ENCODE measurements at places on chromosomes 12 and 14. TPM values are rescaled to one million over a fixed set of nuclear protein-coding genes. Genes with fewer than 3 reads are reported as not detected.

GRCh38 chr12:65741656-65742017, 82.6 kb upstream of the HMGA2 start:
- H3K4me1 ChIP-seq: no peaks in the 10 kb centered on the region
- no peaks in the 10 kb centered on the region for H3K27me3 ChIP-seq
- peak; percentile 2 for DNase-seq
- peak overlapping the region; percentile 33 for H3K4me3 ChIP-seq
- no peak overlapping the region for H3K27ac ChIP-seq

CMA1 gene
- 0.56 TPM for total RNA-seq

- no peaks in the 10 kb centered on the region for H3K4me1 ChIP-seq
- H3K36me3 ChIP-seq: no peaks in the 10 kb centered on the region
- H3K27me3 ChIP-seq: no peaks in the 10 kb centered on the region
- no peak overlapping the region for H3K27ac ChIP-seq
- no peak overlapping the region for H3K4me3 ChIP-seq
Measured at GRCh38 chr12:21891751-21892217, 49.4 kb downstream of the ABCC9 start.

GRCh38 chr14:98210045-98210672, 1061.8 kb downstream of the BCL11B start:
- H3K36me3 ChIP-seq: no peaks in the 10 kb centered on the region
- peak overlapping the region; percentile 83 for H3K27ac ChIP-seq
- peaks cover 82% of the 10 kb centered on the region for H3K4me1 ChIP-seq

LGALS3 gene
- total RNA-seq: 49.4 TPM

A2ML1 gene
- total RNA-seq: not detected

DNA sequence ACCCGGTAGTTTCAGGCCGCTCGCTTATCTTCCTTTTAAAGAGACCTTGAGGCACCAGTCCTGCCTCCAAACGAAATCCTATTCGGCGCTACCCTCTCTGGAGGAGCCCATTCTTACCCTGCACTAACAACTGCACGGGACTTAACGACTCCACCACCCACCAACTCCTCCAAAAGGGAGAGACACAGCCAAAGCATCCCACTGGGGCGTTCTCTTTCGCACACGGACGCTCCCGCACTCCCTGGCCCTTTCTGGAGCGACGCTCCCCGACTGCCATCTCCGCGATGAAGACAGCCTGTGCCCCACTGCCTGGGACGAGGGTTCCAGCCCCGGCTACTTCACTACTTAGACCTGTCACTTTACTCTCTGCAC, 650 bp downstream of the GALC start:
- H3K4me3 ChIP-seq: peak overlapping the region; percentile 62
- peaks cover 16% of the 10 kb centered on the region for H3K4me1 ChIP-seq
- peak overlapping the region; percentile 94 for H3K27ac ChIP-seq
- no peaks in the 10 kb centered on the region for H3K36me3 ChIP-seq
- DNase-seq: no peak

IL22 gene
- not detected for total RNA-seq

- H3K27me3 ChIP-seq: no peaks in the 10 kb centered on the region
- H3K36me3 ChIP-seq: no peaks in the 10 kb centered on the region
- H3K4me3 ChIP-seq: no peak overlapping the region
Measured at GRCh38 chr12:82383930-82384552, 25.7 kb downstream of the METTL25 start.

DNA sequence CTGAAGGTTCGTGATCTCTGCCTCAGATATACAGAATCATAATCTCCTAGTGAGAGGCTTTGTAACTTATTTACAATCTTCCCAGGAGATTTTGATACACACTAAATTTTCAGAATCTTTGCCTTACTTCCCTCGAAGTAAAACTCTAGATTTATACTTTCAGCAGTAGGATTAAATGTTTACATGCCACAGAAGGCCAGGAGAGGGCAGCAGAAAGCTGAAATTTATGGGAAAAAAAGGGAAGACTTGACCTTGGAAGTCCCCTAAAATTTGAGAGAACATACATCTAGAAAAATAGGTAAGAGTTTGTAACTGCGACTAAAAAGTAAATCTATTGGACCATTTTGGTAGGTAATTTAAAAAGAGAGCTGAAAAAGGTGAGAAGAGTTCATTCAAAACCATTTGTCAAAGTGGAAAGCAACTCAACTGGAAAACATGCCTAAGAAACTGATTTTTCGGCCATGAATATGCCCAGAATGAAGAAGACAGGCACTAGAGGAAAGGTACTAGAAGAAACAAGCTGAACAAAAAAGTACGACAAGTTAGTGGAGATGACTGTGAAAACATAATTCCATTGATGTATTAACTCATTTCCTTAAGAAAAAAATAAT, 242.0 kb upstream of the MDGA2 start:
- no peak overlapping the region for H3K27ac ChIP-seq
- DNase-seq: no peak
- no peaks in the 10 kb centered on the region for H3K4me1 ChIP-seq
- H3K36me3 ChIP-seq: no peaks in the 10 kb centered on the region
- no peaks in the 10 kb centered on the region for H3K27me3 ChIP-seq

GRCh38 chr14:55170526-55170925, 20.9 kb downstream of the DLGAP5 start:
- no peaks in the 10 kb centered on the region for H3K36me3 ChIP-seq
- no peaks in the 10 kb centered on the region for H3K4me1 ChIP-seq
- no peak overlapping the region for H3K4me3 ChIP-seq
- H3K27me3 ChIP-seq: no peaks in the 10 kb centered on the region

DNA sequence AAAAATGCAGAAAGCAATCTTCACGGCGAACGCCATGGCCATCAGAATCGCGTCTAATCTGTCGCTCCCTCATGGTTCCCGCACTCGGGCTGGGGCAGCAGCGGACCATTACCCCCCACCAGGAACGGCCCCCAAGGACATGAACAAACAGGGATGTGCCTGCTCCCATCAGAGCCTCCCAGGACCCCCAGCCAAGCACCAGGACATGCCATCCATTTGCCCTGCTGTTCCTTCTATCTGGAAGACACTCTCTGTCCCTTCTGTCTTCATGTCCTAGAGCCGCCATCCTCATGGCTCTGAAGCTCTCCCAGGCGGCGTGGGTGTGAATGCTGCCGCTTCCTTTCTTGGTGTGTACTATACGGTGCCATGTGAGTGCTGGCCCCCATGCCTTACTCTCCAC, 371.8 kb downstream of the BCL11B start:
- no peak for DNase-seq
- H3K4me3 ChIP-seq: no peak overlapping the region
- no peaks in the 10 kb centered on the region for H3K36me3 ChIP-seq
- H3K27me3 ChIP-seq: no peaks in the 10 kb centered on the region
- H3K4me1 ChIP-seq: no peaks in the 10 kb centered on the region
- H3K27ac ChIP-seq: no peak overlapping the region

GRCh38 chr12:5798242-5799015, 146.6 kb downstream of the ANO2 start:
- no peak overlapping the region for H3K27ac ChIP-seq
- no peaks in the 10 kb centered on the region for H3K27me3 ChIP-seq
- H3K4me1 ChIP-seq: no peaks in the 10 kb centered on the region

MAPKAPK5 gene
- 72.1 TPM for total RNA-seq

DNA sequence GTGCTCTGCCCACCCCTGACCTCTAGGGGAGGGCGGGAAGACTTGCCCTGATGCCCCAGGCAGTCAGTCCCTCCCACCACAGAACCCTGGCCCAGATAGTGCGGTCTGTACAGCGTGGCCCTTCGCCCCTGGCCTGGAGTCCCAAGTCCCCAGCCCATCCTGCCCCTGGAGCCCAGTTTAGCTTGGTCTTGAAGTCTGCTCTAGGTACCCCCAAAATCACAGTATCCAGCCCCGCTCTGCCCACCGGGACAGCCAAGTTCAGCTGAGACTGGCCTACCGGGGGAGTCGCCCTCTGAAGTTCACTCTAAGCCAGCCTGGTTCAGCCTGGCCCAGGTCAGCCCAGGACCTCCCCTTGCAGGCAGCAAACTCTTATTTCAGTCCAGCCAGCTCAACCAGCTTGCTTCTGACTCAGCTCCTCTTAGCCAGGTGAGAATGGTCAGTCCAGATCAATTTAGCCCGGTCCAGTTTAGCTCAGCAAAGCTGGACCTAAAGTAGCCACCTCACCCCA, 75.9 kb downstream of the TMEM121 start:
- no peaks in the 10 kb centered on the region for H3K27me3 ChIP-seq
- no peak overlapping the region for H3K27ac ChIP-seq
- H3K4me1 ChIP-seq: no peaks in the 10 kb centered on the region
- H3K36me3 ChIP-seq: no peaks in the 10 kb centered on the region

DNA sequence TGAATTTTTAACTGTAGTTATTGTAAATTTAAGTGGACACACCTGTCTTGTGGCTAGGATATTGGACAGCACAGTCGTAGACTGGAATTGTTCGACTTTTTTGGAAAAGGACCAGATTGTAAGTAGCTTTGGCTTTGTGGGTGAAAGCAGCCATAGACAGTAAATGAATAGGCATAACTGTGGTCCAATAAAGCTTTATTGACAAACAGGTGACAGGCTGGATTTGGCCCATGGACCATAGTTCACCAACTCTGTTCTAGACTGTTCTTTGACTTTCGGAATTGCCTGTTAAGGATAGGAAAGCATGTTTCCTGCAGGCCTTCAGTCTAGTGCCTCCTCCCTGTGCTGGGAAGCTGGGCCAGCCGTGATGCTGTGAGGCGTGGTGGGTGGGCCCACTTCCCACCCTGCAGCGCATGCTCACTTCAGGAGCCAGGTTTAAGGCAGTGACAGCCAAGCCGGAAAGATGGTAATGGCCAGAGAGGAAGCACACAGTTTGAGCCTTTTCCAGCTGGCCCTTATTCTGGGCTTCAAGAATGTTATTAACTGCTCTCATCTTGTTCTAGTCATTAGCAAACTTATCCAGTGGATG, 51.8 kb downstream of the PPP2R5C start:
- H3K4me1 ChIP-seq: peaks cover 65% of the 10 kb centered on the region
- no peaks in the 10 kb centered on the region for H3K27me3 ChIP-seq
- DNase-seq: no peak
- H3K27ac ChIP-seq: peak overlapping the region; percentile 99

DNA sequence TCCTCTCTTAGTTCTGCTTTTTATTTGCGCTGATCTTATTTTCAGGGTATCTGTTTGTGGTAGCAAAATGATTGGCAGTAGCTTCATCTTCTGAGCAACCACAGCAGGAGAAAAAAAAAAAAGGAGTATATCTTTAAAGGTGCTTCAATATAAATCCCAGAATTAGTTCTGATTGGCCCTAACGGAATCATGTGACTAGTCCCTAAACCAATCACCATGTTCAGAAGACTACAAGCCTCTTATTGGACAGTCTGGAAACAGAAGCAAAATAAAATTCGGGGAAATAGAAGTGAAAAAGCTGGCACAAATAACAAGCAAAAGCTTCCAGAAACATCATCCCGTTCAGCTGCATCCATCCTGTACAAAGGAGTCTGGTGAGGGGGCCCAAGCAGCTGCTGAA, 49.9 kb upstream of the PTPRO start:
- DNase-seq: no peak
- H3K36me3 ChIP-seq: no peaks in the 10 kb centered on the region
- H3K4me3 ChIP-seq: no peak overlapping the region
- H3K27me3 ChIP-seq: no peaks in the 10 kb centered on the region
- H3K4me1 ChIP-seq: no peaks in the 10 kb centered on the region
- H3K27ac ChIP-seq: no peak overlapping the region

TPH2 gene
- total RNA-seq: 0.16 TPM

- H3K4me3 ChIP-seq: no peak overlapping the region
- no peak overlapping the region for H3K27ac ChIP-seq
- DNase-seq: no peak
- H3K27me3 ChIP-seq: no peaks in the 10 kb centered on the region
- H3K36me3 ChIP-seq: no peaks in the 10 kb centered on the region
- no peaks in the 10 kb centered on the region for H3K4me1 ChIP-seq
Measured at GRCh38 chr12:91422127-91422526, 239.5 kb upstream of the DCN start.

- no peak overlapping the region for H3K4me3 ChIP-seq
- H3K4me1 ChIP-seq: no peaks in the 10 kb centered on the region
- no peaks in the 10 kb centered on the region for H3K36me3 ChIP-seq
- no peak overlapping the region for H3K27ac ChIP-seq
- H3K27me3 ChIP-seq: no peaks in the 10 kb centered on the region
Measured at GRCh38 chr14:60309867-60310552, 61.0 kb downstream of the PPM1A start.

LRP1-AS gene
- total RNA-seq: not detected

DNA sequence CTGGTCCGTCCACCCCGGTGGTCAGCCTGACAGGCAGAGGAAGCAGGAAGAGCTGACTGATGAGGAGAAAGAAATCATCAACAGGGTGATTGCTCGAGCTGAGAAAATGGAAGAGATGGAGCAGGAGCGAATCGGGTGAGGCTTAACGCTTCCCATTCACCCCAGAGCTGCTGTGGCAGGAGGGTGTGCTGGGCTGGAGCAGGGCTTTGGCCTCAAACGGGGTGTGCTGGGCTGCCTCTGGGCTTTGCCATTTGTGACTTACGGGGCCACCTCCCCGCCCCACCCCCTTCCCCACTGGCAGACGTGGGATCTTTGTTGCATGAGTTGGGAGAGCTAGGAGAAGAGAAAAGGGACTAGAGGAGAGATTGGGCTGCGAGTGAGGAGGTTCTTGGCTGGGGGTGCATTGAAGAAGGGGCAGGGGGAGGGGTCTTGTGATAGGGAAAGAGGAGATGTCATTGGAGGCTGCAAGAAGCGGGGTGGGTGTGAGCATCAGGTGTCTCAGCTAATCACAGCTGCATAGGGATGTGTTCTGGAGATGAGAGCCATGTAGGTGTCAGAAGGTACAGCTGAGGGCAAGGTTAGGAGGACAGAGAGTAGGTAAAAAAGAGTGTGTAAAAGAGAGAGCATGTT, 56.3 kb downstream of the RPH3A start:
- H3K36me3 ChIP-seq: no peaks in the 10 kb centered on the region
- H3K27ac ChIP-seq: no peak overlapping the region
- no peak for DNase-seq
- H3K4me1 ChIP-seq: no peaks in the 10 kb centered on the region
- no peak overlapping the region for H3K4me3 ChIP-seq

- no peak overlapping the region for H3K27ac ChIP-seq
- H3K27me3 ChIP-seq: no peaks in the 10 kb centered on the region
- H3K4me3 ChIP-seq: no peak overlapping the region
- H3K36me3 ChIP-seq: no peaks in the 10 kb centered on the region
- H3K4me1 ChIP-seq: no peaks in the 10 kb centered on the region
Measured at GRCh38 chr12:87274594-87275245, 754.5 kb downstream of the C12orf50 start.

DNA sequence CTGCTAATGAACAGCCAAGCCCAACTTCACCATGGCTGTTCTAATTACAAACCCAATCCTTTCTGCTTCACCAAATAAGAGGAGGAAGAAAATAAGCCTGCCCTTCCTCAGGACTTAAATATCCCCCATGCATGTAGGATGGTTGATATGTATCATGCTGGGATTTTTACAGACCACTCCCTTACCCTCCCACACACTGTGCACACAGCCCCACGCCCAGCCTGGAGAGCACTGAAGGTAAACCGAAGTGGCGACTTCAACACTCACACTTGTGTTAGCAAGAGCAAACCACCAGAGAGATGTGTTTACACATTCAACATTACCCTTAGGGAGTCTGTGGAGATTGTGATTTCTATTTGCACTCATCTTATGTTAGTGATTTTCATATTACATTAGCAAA, 241.2 kb downstream of the EGLN3 start:
- no peak for DNase-seq
- H3K27ac ChIP-seq: no peak overlapping the region
- no peaks in the 10 kb centered on the region for H3K27me3 ChIP-seq
- no peaks in the 10 kb centered on the region for H3K36me3 ChIP-seq
- no peak overlapping the region for H3K4me3 ChIP-seq
- no peaks in the 10 kb centered on the region for H3K4me1 ChIP-seq

GRCh38 chr12:7065073-7065623, 4.6 kb downstream of the C1S start:
- no peaks in the 10 kb centered on the region for H3K27me3 ChIP-seq
- no peak overlapping the region for H3K27ac ChIP-seq
- no peaks in the 10 kb centered on the region for H3K36me3 ChIP-seq
- H3K4me3 ChIP-seq: no peak overlapping the region

GRCh38 chr12:53170876-53171724, 9.4 kb upstream of the ZNF740 start:
- H3K4me3 ChIP-seq: no peak overlapping the region
- H3K27ac ChIP-seq: no peak overlapping the region
- no peaks in the 10 kb centered on the region for H3K4me1 ChIP-seq
- no peaks in the 10 kb centered on the region for H3K36me3 ChIP-seq
- DNase-seq: no peak

All from naive thymus-derived CD4-positive, alpha-beta T cell (primary cell).